ENCODE measurements at places on chromosomes 5 and 9.

- H3K4me1 ChIP-seq = no peaks in the 10 kb centered on the region
- no peak overlapping the region for H3K27ac ChIP-seq
- no peaks in the 10 kb centered on the region for H3K27me3 ChIP-seq
- DNase-seq = no peak
- no peaks in the 10 kb centered on the region for H3K36me3 ChIP-seq
Observed at GRCh38 chr5:19047277-19047676, 940.7 kb downstream of the CDH18 start.

DNA sequence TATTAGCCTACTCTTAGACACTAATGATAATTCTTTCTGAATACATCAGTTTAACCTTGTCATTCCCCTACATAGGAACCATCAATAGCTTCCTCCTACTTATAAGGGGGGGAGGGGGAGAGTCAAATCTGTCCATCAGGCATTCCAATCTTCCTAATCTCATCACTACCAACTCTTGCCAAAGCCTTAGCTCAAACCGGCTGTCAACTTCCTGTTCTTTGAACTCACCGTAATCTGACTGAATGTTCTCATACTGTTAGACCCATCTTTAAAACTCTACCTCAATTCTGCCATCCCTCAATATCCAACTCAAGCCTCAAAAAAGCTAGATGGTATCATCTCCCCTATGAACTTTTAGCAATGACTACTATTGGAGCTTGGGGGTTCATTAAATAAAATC is 41.9 kb upstream of the RNF38 start:
- no peaks in the 10 kb centered on the region for H3K36me3 ChIP-seq
- H3K27ac ChIP-seq = no peak overlapping the region
- no peak overlapping the region for H3K4me3 ChIP-seq
- no peak for DNase-seq
- no peaks in the 10 kb centered on the region for H3K4me1 ChIP-seq
- H3K27me3 ChIP-seq = no peaks in the 10 kb centered on the region

- no peaks in the 10 kb centered on the region for H3K36me3 ChIP-seq
- H3K27me3 ChIP-seq = no peaks in the 10 kb centered on the region
- no peak overlapping the region for H3K4me3 ChIP-seq
- no peak overlapping the region for H3K27ac ChIP-seq
- H3K4me1 ChIP-seq = peaks cover 13% of the 10 kb centered on the region
Observed at GRCh38 chr9:15310107-15310850, 3.3 kb upstream of the TTC39B start.

GRCh38 chr5:78416677-78417425 is 56.4 kb downstream of the SCAMP1 start:
- peaks cover 6% of the 10 kb centered on the region for H3K36me3 ChIP-seq
- no peaks in the 10 kb centered on the region for H3K27me3 ChIP-seq
- no peak overlapping the region for H3K27ac ChIP-seq
- no peak for DNase-seq
- no peak overlapping the region for H3K4me3 ChIP-seq
- H3K4me1 ChIP-seq = no peaks in the 10 kb centered on the region

GRCh38 chr9:89351584-89352300 is 33.4 kb downstream of the SECISBP2 start:
- no peak for DNase-seq
- H3K4me3 ChIP-seq = no peak overlapping the region
- no peaks in the 10 kb centered on the region for H3K27me3 ChIP-seq
- H3K36me3 ChIP-seq = peaks cover 78% of the 10 kb centered on the region
- H3K4me1 ChIP-seq = no peaks in the 10 kb centered on the region

GRCh38 chr5:126334760-126335159 is 88.4 kb upstream of the GRAMD2B start:
- DNase-seq = no peak
- no peaks in the 10 kb centered on the region for H3K27me3 ChIP-seq
- H3K4me3 ChIP-seq = no peak overlapping the region

DNA sequence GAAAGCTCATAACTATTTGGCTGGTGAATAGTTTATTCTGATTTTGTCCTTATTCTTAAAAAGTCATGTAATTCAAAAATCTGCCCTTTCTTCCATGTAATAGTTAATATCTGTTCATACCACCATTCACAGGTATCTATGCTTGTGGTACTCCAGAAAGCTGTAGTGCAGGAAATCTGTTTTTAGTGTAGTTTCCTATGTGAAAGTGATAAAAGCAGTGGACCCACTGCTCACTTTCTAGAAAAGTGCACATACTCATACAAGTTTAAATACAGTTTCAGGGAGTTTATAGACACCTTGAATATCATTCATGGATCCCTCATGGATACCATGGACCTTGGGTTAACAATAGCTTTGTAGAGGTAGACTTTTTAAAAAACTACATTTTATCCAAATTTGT is 20.2 kb downstream of the PBX3 start:
- H3K27me3 ChIP-seq = no peaks in the 10 kb centered on the region
- H3K4me3 ChIP-seq = no peak overlapping the region
- no peak for DNase-seq
- no peaks in the 10 kb centered on the region for H3K4me1 ChIP-seq
- no peak overlapping the region for H3K27ac ChIP-seq
- no peaks in the 10 kb centered on the region for H3K36me3 ChIP-seq

Data from thoracic aorta (tissue), 2 donors.